CD4-positive, alpha-beta T cell treated with Interferon gamma for 1 hour (primary cell): ENCODE measurements at places on chromosomes 2 and 18.
A peak's percentile ranks its signal among the peaks of the same experiment; 100 is the strongest.

DNA sequence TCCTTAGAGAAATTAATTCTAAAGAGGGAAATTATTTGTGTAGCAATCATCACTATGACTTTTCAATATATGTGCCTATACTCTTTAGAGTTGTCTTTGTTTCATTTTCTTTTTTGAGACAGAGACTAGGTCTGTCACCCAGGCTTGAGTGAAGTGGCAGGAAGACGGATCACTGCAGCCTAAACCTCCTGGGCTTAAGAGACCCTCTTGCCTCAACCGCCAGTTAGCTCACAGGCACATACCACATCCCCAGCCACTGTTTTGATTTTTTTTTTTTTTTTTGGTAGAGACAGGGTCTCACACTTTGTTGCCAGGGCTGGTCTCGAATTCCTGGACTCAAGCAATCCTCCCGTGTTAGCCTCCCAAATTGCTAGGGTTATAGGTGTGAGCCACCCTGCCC lies 12.4 kb downstream of the YWHAQ start:
- DNase-seq: peak; percentile 36

GRCh38 chr18:785242-785641 lies 26.8 kb downstream of the YES1 start:
- no peak for DNase-seq

DNA sequence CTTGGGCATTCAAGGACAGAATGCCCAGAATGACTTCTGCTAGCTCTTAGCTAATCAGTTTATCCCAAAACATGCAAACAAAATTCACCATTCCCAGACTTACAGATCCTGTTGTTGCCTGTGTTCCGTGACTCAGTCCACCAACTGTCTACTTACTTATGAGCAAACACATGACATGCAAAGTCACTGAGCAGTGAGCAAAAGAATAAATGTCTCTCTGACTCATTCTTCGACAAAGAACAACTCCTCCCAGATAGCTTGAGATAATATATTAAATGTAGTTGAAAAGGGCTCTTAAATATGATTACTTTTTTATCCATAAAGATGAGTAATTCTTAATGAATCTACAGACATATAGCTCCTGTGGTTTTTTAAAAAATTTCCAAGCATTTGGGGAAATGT lies 9.0 kb upstream of the CREG2 start:
- DNase-seq: no peak

- DNase-seq: no peak
Measured at GRCh38 chr2:83068714-83069113, 1390.4 kb downstream of the SUCLG1 start.

- no peak for DNase-seq
Measured at GRCh38 chr2:17894556-17894955, 16.1 kb downstream of the KCNS3 start.

DNA sequence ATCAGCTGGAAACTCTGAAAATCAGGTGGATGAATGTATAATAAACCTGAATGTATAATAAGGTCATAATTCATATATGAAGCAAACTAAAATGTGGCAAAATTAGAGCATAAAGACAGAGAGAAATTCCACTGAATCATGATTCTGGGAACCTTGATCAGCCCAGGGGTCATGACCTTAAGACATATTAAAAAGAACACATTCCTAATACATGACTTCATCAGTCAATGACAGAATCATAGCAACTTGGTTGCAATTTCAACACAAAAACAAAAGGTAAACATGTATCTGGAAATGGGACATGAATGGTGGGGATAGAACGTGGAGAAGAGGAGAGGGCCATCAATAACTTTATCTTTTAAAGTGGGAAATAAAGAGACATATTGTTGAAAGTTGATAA lies 17.6 kb downstream of the AFF3 start:
- DNase-seq: no peak

DNA sequence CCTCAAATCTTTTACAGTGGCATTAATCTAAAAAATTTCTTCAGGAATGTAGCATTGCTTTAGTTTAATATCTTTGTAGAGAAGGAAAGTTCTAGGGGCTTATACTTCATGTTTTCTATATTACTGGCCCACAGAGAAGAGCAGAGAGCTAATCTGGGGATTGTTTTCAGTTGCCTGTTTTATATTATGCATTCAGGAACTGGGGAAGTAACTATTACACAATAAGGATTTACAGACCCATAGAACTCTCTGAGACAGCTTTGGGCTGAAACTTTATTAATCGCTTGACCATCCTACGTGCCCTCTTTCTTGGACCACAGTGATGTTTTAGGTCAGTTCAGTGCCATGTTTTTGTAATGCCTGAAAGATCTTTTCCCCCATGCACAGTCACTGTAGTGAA lies 29.9 kb downstream of the BIRC6 start:
- no peak for DNase-seq
